ENCODE measurements at places on chromosomes 11 and 22.

DNA sequence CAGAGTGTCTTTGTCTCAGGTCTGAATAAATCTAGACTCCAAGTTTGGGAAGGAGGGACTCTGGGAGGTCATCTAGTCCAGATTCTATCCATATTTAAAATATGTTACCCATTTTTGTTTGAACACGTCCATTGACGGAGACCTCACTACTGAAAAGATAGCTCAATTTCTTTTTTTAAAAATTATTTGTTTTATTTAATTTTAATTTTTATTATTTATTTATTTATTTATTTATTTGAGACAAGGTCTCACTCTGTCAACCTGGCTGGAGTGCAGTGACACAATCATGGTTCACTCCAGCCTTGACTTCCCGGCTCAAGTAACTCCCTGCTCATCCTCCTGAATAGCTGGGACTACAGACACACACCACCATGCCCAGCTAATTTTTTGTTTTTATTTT, 89.5 kb upstream of the SNX19 start:
- DNase-seq: no peak

GRCh38 chr11:118202599-118203422, 22.0 kb downstream of the JAML start:
- no peak for DNase-seq

GRCh38 chr11:19344661-19345518, 104.1 kb upstream of the E2F8 start:
- DNase-seq: peak; percentile 56

DNA sequence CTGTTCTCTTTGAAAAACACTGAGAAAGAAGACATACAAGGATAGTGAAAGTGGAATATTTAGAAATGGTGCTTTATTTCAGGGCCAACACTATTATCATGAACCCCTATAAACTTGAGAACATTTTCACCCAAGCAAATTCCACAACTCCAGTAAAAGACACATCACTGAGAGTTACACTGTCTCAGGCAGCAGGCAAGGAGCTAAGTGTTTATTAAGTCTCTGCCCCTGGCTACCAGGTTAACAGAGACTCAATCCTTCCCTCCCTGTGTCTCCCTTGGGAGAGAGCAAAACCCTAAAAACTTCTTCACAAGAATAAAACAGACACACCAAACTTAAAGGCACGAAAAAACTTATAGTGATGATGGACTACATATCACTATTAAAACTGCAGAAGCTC, 18.5 kb downstream of the MPPED2 start:
- no peak for DNase-seq

DNA sequence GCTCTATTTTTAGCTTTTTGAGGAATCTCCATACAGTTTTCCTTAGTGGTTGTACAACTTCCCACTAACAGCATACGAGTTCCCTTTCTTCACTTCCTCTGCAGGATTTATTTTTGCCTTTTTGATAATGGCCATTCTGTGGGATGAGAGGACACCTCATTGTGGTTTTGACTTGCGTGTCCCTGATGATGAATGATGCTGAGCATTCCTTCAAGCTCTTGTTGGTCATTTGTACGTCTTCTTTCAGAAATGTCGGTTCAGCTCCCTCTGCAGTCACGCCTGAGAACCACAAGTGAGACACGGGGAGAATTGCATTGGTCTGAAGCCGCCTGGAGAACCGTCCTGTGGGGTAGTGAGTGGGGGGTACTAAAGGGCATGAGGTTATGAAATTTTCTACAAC, 2.0 kb upstream of the KRTAP5-10 start:
- peak; percentile 4 for DNase-seq

DNA sequence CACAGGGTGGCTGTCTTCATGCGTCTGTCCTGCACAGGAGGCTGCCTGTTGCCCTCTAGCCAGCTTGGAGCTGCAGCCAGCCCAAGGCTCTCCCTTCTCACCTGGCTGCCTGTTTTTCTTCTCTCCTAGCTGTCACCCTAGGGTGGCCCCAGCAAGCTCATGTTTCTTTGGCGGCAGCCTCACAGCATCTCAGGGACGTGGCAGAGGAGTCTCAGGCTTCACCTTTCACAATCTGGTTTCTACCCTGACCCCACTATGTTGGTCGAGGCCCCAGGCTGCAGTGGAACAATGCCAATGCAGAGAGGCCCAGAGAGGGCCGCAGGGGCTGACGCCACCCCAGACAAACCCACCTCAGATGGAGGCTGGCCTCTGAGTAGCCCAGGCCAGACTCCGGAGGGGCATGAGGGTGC, 2.5 kb upstream of the CLDN5 start:
- no peak for DNase-seq

Measured in right forelimb (tissue), 1 donor.